ENCODE measurements at places on chromosomes 6 and 20.

DNA sequence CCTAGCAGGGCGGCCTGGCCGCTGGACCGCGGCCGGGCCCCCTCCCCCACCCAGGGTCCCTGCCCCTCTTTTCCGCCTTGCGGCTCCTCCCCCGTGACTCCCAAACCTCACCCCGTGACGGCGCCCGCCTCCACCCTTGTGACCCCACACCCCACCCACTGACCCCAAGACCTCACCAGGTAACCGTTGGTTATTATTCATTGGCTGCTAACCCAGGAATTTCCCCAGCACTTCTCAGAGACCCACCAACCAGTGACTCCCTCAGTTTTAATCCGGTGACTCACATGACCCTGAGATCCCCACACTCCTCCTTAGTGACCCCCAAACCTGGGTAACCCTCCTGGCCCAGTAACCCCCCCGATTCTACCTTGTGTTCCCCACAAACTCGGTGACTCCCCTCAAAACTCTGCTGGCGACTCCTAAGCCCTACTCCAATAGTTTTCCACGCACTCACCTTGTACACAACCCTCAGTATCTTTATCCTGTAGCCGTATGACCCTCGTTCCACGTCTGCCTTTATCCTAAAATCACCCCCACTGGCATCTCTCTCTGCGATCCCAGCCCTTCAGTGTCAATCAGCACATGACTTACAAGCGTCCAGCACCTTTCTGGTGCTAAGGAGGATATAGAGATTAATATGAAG lies 534 bp downstream of the ZNF76 start:
- no peaks in the 10 kb centered on the region for H3K36me3 ChIP-seq
- peak overlapping the region; percentile 85 for H3K4me3 ChIP-seq
- H3K27me3 ChIP-seq, result no peaks in the 10 kb centered on the region

DNA sequence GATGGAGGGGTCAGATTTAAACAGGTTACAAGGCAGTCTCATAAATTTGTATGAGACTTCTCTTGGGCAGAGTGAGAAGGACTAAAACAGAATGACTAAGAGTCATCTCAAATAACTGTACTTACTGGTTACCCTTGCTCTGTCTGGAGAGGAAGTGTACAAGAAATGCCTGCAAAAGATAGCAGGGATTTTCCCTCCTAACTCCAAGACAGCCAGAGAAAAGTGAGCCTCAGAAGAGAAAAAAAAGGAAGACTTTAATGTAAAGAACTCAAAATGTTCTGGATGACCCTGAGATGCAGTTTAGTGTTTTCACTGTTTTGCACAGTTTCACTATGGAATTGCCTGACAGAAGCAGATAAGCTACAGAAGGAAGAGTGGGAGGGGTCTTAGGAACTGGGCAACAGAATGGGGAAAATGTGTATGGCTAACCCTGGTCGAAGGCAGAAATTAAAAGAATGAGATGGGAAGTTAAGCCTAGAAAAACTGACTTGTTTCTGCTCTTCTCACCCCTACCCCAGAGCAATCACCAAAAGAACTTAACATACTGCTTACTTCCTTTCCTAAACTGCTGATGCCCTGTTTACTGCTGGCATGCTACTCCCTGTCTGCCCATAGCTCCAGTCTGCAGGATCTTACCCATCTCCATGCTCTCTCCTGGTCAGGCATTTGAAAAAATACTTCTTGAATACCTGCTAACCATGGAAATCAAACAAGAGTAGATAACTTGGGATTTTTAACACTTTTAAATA lies 98.1 kb upstream of the MARCKS start:
- H3K27ac ChIP-seq, result no peak overlapping the region
- H3K4me1 ChIP-seq, result peaks cover 13% of the 10 kb centered on the region
- no peaks in the 10 kb centered on the region for H3K36me3 ChIP-seq
- H3K4me3 ChIP-seq, result no peak overlapping the region
- H3K27me3 ChIP-seq, result peaks cover 10% of the 10 kb centered on the region

- no peak overlapping the region for H3K27ac ChIP-seq
- H3K36me3 ChIP-seq, result peaks cover 28% of the 10 kb centered on the region
- H3K27me3 ChIP-seq, result no peaks in the 10 kb centered on the region
- peaks cover 31% of the 10 kb centered on the region for H3K4me1 ChIP-seq
- no peak overlapping the region for H3K4me3 ChIP-seq
Measured at GRCh38 chr6:18266523-18266912, 2.2 kb upstream of the DEK start.

DNA sequence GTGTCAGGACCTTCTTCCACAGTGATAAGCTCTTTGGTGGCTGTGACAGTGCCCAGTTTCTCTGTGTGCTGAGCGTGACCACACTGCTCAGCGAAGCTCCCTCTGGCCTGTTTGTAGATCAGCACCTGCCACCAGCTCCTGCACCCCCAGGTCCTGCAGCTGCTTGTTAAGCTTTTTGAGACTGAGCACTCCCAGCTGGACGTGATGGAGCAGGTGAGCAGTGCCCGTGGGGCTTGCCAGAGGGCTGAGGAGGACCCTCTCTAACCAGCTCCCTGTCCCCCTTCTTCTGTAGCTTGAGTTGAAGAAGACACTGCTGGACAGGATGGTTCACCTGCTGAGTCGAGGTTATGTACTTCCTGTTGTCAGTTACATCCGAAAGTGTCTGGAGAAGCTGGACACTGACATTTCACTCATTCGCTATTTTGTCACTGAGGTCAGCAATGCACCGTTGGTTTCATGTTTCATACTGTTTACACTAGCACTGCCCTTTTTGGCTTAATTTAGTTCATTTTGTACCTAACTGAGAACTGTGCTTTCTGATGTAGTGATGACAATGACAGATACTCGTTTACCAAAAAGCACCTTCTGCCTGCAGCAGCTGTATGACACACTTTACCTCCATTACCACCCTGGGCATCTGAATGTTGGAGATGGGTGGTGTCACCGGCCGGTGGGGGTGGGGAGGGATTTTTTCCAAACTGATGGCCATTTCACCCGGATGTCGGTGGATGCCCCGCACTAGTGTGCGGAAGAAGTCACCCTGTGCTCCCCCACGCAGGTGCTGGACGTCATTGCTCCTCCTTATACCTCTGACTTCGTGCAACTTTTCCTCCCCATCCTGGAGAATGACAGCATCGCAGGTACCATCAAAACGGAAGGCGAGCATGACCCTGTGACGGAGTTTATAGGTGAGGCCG lies 12.5 kb downstream of the NELFCD start:
- no peak for DNase-seq
- no peak overlapping the region for H3K4me3 ChIP-seq
- H3K36me3 ChIP-seq, result peaks cover 12% of the 10 kb centered on the region
- H3K27ac ChIP-seq, result no peak overlapping the region
- H3K4me1 ChIP-seq, result no peaks in the 10 kb centered on the region

- H3K27me3 ChIP-seq, result no peaks in the 10 kb centered on the region
- H3K4me1 ChIP-seq, result no peaks in the 10 kb centered on the region
- no peak overlapping the region for H3K27ac ChIP-seq
- no peaks in the 10 kb centered on the region for H3K36me3 ChIP-seq
- no peak for DNase-seq
- H3K4me3 ChIP-seq, result no peak overlapping the region
Measured at GRCh38 chr6:40500227-40500626, 86.9 kb downstream of the LRFN2 start.

- peaks cover 25% of the 10 kb centered on the region for H3K4me1 ChIP-seq
- H3K4me3 ChIP-seq, result no peak overlapping the region
- H3K36me3 ChIP-seq, result no peaks in the 10 kb centered on the region
- DNase-seq, result no peak
- H3K27ac ChIP-seq, result no peak overlapping the region
Measured at GRCh38 chr6:131060311-131060710, 2.7 kb downstream of the EPB41L2 start.

All from activated T-cell treated with anti-CD3 and anti-CD28 coated beads, Interleukin-2, amount 50 U/mL, for 72 hours (primary cell).